ENCODE measurements at places on chromosomes 3 and 15.

DNA sequence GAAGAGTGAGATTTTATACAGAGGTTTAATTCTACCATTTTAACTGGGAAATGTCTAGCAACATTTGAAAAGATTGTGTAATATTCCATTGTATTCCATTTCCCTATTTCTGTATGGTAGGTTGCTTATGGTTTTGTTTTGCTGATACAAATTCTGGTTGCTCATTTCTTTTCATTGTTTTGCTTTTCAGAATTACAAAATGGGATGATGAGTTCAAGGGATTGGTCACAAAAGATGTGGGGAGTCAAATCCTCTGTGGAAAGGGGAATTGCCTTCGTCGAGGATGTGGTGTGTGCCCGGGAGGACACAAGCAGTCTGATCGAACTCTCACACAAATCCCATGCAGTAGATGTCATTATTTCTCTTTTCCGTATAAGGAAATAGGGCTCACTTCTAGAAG lies 18.3 kb downstream of the SLCO3A1 start:
- DNase-seq: no peak

DNA sequence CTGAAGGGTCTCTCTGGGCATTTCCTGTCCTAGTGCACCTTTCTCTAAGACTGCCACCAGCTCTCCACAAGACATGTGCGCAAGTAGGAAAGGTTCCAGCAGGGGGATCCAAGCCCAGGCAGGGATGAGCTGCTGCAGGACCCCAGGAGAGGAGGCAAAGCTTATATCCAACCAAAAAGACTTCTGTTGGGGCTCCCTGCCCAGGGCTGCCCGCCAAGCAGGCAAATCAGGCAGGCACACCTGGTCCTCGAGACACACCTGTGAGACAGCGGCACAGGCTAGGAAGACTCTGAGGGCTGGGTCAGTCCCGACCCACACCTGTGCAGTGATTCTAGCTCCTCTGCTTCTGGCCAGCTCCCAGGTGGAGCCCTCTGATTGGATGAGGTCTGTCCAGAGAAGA lies 80.6 kb downstream of the MYLK start:
- DNase-seq: no peak

DNA sequence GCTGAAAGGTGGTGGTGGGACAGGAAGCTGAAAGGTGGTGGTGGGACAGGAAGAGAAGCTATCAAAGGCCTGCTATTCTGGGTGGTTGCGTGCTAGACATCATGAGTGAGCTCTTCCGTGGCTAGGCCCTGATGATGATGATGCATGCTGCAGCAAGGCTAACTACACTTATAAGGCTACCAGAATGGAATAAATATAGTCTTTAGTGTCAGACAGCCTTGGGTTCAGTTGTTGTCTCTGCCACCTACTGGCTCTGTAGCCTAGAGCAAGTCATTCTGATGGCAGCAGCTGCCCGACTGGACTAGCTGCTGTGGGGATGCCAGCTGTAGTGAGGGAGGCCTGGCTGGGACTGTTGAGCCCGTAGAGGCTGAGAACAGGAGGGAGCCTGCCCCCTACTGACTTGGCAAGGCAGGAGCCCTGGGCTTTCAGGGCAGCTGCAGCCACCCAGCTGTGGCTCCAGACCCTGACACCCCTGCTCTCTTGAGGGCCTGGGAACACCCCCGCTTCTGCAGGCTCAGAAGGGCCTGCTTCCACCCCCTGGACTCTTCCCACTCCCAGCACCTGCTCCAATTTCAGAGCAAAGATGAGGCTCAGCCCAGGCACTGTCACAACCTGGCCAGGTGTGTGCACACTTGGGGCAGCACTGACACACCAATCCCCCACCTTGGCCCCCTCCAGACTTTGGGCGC lies 21.4 kb upstream of the ZBED2 start:
- DNase-seq: no peak

GRCh38 chr3:122077293-122078234 lies 22.4 kb downstream of the CD86 start:
- no peak for DNase-seq

GRCh38 chr3:128748557-128748956 lies 22.6 kb downstream of the RAB7A start:
- DNase-seq: no peak

DNA sequence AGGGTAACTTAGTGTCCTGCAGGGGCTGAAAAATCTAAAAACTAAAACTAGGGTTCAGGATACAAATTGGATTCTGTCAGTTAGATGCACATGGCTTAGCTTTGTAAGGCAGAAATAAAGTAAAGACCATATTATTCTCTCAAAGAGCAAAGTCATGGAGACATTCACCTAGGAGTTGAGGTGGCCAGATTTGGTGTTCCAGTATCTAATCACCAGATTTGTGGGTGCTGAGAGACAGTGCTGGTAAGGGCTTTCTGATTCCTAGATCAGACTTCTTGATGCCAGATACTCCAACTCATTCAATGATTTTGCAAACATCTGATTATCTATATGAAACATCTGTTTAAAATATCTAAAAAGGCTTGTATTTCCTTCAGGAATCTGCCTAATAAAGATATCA lies 28.3 kb upstream of the TBC1D5 start:
- DNase-seq: no peak

DNA sequence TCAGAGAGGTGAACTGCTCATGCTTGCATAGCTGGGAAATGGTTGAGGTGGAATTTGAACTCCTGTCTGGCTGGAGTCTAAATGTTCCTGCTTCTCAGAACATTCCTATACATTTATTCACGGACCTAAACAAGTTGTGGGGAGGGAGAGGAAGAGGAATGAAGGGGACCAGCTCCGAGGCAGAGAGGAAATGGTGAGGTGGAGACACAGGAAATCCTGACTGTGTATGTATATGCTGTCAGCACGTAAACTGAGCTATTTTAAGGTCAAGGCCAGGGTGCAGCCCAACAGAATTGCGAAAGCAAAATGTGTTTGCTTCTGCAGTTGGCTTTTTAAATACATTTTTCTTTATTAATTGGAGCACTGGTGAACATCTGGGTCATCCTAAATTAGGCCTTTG lies 74.1 kb upstream of the POMGNT2 start:
- DNase-seq: no peak

GRCh38 chr3:51401735-51402134 lies 10.7 kb downstream of the RBM15B start:
- no peak for DNase-seq

DNA sequence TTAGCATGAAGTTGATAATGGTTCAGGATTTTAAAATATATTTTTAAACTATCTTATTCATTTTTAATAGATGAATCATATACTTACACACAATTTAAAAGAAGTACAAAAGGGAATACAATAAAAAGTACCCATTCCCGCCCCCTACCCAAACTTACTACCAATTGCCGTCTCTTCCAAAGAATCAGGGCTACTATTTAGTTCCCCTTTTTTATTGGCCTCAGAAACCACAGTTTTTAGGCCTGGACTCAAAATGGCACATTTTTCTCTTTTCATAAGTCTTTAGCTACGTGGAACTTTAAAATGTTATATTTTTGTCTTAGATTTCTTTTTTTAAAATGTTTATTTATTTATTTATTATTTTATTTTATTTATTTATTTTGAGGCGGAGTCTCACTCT lies 18.0 kb downstream of the LRRK1 start:
- DNase-seq: no peak

- no peak for DNase-seq
Measured at GRCh38 chr3:156816091-156816793, 9.9 kb upstream of the LEKR1 start.

DNA sequence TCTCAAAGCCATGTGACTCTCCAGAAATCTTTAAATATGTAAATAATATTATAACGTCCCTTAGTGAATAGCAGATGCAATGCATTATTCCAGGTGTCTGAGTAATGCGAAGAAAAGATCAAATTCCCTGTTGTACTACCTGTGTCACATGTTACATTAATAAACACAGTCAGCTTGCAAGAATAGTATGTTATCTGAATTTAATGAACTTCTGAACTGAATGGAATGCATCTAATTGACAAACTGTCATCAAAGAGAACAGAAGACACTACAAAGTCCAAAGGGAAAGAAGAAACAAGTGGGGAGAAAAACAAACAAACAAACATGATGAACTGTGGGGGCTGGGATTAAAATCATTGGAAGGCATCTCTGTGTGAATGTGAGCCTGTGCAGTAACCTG lies 508.8 kb downstream of the LPP start:
- DNase-seq: no peak

DNA sequence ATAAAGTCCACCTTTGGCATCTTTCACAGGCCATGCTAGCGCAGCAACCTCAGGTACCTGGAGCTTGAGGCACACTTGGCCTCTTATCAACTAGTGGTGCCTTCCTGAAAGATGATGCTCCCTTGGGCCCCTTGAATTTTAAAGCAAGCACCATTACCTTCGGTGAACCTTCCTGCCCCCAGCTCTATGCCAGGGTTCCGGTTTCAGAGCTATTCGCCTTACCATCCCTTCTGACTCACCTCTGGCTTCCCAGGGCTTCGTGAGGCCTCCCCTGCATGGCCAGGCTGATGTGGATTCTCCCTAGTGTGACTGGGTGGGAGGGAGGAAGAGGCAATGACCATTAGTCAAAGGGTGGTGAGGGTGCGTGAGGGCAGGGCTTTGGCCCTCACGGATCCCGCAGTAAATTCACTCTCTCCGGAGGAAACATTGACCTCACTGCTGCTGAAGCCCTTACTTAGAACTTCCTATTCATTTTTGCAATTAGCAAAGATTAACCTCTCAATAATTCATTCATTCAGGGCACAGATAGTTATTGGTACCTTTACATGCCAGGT lies 16.3 kb downstream of the BHLHE40 start:
- no peak for DNase-seq

GRCh38 chr3:129112308-129113052 lies 9.1 kb downstream of the RAB43 start:
- no peak for DNase-seq

GRCh38 chr3:80556763-80557162 lies 789.0 kb upstream of the ROBO1 start:
- no peak for DNase-seq

- DNase-seq: no peak
Measured at GRCh38 chr3:44647771-44648170, 761 bp upstream of the ZNF35 start.

GRCh38 chr15:81346611-81347010 lies 22.7 kb upstream of the STARD5 start:
- DNase-seq: no peak

- no peak for DNase-seq
Measured at GRCh38 chr15:65099336-65099735, 15.7 kb downstream of the UBAP1L start.

DNA sequence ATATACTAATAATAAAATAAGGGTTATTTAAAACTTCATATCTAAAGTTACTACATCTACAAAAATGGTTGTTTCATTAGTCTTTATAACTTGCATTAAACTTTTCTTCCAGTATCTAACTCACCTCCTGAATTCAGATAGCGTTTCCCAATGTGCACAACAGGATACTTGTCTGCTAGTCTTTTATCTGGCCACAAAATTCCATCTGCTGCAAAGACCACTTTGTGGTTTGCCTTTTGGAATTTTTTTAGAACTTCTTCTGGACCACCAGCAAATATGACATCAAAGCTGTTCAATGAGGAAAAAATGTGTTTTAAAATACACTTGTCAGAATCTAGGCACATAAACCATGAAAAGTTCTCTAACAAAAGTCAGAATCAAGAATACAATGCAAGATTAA lies 50.8 kb downstream of the PLOD2 start:
- DNase-seq: no peak

DNA sequence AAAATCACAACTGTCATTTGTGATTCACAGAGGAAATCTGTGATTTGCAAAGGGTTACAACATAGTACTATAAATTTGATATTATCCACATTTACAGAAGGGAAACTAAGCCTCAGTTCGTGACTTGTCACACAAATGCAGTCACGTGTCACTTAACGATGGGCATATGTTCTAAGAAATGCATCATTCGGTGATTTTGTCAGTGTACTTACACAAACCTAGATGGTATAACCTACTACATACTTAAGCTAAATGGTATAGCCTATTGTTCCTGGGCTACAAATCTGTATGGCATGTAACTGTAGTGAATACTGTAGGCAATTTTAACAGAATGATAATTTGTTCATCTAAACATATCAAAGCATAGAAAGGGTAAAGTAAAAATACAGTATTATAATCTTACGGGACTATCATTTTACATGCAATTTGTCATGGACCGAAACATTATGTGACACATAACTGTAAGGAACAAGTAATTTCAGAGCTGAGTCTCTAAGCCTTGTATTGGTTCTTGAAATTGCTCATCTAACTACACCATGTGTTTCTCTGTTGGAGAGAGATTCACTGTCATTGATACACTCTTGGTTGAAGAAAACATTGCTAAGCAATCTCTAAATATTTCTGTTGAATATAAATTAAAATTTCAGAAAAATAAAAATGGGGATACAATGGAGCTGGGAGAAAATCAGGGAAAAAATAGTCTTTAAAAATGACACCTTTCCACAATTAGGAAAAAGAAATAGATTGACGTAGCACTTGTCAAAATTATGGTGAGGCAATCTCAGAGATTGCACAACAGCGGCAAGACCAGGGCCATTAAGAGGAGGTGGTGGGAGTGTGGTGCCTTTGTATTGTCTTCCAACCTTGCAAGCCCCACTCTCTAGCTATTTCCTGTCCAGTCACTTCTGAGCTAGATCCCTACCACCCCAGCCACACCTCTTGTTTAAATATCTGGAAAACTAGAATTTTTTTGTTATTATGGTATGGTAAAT lies 645.8 kb upstream of the TBL1XR1 start:
- no peak for DNase-seq

- DNase-seq: no peak
Measured at GRCh38 chr15:68333775-68334470, 56.4 kb downstream of the FEM1B start.

DNA sequence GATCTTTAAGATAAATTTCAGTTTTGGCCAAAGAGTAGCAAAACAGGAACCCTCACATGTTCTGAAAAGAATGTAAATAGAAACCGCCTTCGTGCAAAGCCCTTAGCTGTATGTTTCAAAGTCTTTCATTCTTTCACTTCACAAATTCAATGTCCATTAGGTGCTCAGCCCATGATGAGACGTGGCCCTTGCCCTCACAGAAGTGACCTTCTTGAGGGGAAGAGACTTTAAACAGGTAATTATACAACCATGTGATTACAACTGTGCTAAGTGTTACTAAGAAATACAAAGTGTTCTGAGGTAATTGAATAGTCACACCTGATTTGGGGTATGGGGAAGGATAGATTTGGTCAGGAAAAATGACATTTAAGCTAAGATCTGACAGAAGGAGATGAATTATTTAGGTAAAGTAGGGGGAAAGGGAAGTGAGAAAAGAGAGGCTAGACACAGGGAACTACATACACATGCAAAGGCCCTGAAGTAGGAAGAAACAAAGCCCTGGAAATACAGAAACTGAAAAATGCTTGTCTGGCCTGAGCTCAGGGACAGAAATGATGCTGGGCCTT lies 19.6 kb downstream of the HSPBAP1 start:
- no peak for DNase-seq

GRCh38 chr3:58155838-58156237 lies 54.9 kb downstream of the DNASE1L3 start:
- no peak for DNase-seq

GRCh38 chr3:9213019-9213634 lies 36.3 kb downstream of the SRGAP3 start:
- DNase-seq: no peak

GRCh38 chr3:109432833-109433232 lies 95.5 kb upstream of the DPPA4 start:
- DNase-seq: no peak

Data from cortex of kidney (tissue), 1 donor.